Stimulated activated CD8-positive, alpha-beta memory T cell treated with anti-CD3 and anti-CD28 coated beads, Interleukin-4, amount 100 ng/mL, for 4 hours (primary cell): ENCODE measurements at places on chromosomes 13 and 19.

DNA sequence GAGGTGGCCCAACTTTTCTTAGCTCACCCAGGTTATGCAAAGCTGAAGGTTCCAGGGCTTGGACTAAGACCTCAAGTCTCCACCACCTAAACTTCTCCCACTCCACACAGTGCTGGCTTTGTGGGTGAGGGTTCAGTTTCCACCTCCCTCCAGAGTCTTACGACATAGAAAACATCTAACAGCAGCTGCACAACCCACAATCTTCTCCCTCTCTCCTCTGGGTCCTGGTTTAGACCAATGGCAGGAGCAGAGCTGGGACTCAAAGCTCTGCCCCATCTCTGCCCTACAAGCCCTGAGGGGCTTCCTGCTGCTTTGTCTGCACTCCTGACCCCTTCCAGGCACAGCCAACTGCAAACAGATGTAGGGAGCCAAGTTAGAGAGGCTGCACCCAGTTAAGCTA lies 16.0 kb downstream of the IRGC start:
- no peak for DNase-seq

- no peak for DNase-seq
Observed at GRCh38 chr13:67880916-67881315, 650.8 kb upstream of the PCDH9 start.

- DNase-seq = no peak
Observed at GRCh38 chr13:108212886-108213285, 2.5 kb downstream of the LIG4 start.

DNA sequence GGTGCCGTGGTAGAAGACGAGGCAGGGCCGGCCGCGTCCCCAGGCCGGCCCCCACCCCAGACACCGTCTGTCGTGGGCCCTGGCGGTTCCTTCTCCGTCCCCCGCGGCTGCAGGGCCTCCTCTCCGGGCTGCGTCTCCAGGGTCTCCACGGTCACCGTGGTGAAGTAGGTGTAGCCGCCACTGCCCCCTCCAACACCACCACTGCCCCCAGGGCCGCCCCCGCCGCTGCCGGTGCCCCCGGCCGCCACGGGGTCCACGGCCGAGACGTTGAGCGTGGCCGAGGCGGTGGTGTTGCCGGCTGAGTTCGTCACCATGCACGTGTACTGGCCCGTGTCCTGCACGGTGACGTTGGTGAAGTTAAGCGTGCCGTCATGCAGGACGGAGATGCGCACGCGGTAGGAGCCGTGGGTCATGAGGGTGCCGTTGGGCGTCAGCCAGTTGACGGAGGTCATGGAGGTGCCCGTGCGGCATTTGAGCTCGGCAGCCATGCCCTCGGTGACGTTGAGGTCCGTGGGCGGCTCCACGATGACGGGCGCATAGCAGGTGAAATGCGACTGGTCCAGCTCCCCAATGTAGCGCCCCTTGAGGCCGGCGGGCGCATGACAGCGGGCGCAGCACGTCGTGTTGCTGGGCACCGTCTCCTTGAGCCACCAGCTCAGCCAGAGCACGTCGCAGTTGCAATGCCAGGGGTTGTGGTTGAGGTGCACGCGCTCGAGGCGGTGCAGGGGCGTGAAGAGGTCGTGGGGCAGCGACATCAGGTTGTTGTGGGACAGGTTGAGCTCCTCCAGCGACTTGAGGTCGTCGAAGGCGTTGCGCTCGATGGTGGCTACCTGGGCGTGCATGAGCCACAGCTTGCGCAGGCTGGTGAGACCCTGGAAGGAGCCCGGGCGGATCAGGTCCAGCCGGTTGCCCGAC lies 4.6 kb upstream of the ASPDH start:
- no peak for DNase-seq

DNA sequence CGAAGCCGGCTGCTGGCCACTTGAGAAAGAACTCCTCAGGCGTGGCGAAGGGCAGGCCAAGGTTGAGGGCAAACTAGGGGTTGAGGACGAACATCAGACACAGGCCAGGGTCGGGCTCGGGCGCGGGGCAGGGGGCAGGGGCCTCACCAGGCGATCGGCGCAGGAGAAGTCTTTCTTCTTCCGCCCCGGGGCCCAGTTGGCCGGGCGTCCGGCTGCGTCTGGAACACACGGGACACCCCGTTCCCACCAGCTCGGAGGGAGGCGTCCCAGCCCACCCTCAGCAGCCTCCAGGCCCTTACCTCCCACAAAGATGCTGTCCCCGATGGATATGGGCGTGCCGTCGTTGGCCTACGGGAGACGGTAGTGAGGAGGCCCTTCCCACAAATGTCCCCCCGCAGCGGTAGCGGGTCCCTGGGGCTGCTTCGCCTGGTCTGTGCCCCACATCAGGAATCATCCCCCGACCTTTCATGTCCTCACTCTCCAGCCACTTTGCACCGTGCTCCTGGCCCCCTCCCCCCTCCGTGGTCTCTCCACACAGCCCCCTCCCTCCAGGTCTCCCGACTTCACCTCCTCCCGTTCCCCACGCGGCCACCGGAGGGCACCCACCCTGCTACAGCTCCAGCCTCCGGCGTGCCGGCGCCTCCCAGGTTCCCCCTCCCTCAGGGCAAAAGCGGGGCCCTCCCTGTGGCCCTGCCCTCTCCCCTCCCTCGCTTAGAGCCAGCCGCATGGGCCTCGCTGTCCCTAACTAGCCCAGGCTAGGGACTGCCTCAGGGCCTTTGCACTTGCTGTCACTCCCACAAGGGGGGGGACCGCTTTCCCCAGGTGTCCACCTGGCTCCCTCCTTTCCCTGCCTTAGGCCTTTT lies 4.8 kb downstream of the PNKP start:
- no peak for DNase-seq

DNA sequence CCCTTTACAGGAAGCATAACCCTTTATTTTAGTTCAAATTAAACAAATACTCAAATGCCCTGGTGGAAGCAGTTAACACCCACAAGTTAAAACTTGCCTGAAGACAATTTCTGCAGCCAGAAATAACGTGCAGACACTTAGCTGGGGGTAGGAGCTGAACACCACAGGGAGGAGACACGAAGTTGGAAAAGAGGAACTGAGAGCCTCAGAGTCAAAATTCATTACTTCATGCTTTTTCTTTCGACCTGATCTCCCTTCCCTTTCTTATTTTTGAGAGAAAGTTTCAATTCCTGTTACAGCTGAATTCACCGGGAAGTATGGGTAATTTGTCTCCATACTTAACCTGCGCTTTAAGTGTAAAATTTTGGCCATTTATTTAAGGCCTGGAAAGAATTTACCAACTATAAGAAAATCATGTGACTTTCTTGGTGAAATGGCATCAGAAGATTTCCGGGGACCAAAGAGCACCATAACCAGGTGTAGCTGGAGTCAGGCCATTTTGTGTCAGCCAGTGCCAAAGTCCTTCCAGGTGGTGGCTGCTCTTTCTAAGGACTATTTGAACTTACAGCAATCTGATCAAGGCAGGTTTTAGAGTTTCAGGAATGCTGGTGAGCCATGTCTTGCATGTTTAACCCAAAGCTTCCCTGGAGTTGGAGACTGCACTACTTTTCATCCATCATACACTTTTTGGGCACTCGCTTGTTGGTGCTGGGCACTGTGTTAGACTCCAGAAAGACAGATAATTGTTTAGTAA lies 46.5 kb upstream of the RCBTB2 start:
- DNase-seq = no peak

DNA sequence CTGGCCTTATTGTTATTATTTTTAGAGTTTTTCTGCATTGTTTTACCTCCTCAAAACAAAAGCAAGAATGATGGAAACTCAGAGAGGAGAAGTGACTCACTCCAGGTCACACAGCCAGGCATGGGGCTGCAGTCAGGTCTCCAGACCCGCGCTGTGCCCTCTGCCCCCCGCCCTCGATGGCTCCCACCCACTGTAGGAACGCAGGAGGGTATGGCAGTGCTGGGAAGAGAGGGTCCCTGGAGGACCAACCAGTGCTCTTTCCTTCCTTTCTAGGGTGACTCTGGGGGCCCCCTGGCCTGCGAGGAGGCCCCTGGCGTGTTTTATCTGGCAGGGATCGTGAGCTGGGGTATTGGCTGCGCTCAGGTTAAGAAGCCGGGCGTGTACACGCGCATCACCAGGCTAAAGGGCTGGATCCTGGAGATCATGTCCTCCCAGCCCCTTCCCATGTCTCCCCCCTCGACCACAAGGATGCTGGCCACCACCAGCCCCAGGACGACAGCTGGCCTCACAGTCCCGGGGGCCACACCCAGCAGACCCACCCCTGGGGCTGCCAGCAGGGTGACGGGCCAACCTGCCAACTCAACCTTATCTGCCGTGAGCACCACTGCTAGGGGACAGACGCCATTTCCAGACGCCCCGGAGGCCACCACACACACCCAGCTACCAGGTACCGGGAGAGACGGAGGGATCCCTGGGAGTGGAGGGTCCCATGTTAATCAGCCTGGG lies 5.6 kb downstream of the TIMM13 start:
- DNase-seq = no peak

- DNase-seq = no peak
Observed at GRCh38 chr13:56687131-56687530, 453.6 kb upstream of the PRR20A start.

DNA sequence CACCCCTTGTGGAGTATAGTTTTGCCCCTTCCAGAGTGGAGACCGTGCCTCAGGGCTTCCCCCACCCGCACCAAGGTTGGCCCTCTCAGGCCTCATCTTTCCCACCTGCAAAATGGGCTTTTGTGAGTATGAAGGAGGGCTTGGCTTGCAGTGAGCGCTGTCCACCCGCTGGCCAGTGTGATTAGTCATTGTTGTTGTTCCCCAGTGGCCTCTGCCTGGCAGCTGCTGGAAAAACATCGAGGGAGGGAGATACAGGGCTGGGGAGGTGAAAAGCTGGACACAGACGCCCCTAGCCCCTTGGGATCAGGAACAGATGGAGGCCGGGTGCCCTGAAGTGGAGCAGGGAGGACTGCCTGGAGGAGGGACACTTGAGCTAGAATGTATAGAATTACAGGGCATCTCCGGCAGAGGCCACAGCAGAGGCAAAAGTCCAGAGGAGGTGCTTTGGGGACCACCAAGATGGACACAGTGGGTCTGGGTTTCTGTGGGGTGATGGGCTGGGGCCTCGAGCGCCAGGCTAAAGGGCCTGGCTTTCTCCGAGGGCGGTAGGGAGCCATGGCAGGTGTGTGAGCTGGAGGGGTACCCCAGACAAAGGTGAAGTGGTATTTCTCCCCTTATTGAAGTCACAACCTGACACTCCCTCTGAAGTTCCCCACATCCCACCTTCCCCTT lies 3.9 kb upstream of the IL12RB1 start:
- DNase-seq = no peak
